ENCODE measurements at places on chromosomes 4 and X. TPM values are rescaled to one million over a fixed set of nuclear protein-coding genes. Genes with fewer than 3 reads are reported as not detected.

GAGE12H gene
- total RNA-seq: not detected

PRKG2 gene
- 2.4 TPM for total RNA-seq

AFP gene
- not detected for total RNA-seq

DNA sequence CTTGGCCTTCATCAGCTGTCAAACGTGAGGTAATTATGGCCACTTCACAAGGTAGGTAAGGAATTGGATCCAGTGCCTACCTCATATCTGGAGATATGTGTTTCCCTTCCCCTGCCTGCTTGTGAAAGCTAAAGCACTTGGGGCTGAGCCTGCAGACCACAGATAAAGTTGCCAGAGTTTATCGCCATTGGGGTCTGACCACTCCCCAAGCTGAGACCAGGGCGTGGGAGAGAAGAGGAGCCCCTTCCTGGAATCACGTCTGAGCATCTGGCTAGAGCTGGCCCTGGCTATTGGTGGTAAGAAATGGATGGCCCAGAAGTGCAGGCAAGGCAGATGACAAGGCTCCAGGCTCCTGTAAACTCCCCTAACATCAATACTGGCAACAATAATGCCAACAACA lies 2.7 kb downstream of the ALAS2 start:
- DNase-seq: no peak

- DNase-seq: no peak
Measured at GRCh38 chr4:163662768-163663167, 168.3 kb downstream of the TMA16 start.

GRCh38 chr4:118941149-118941548 lies 52.5 kb downstream of the SYNPO2 start:
- DNase-seq: no peak

GRCh38 chr4:172986114-172986513 lies 182.5 kb upstream of the GALNT7 start:
- peak; percentile 49 for DNase-seq

GRCh38 chrX:3777416-3777815 lies 64.0 kb upstream of the PRKX start:
- no peak for DNase-seq

GRCh38 chrX:130170752-130171445 lies 863 bp upstream of the RAB33A start:
- no peak for DNase-seq

GRCh38 chrX:110588164-110588563 lies 207.5 kb downstream of the CHRDL1 start:
- no peak for DNase-seq

- DNase-seq: no peak
Measured at GRCh38 chrX:17465201-17465600, 90.2 kb downstream of the NHS start.

GRIA3 gene
- 0.83 TPM for total RNA-seq

- DNase-seq: peak; percentile 39
Measured at GRCh38 chr4:140662082-140662869, 93.5 kb upstream of the UCP1 start.

TRAPPC11 gene
- total RNA-seq: 42.3 TPM

RPS6KA6 gene
- 9.0 TPM for total RNA-seq

Measured in mammary epithelial cell (primary cell).